ENCODE measurements at places on chromosomes 3 and 15.

DNA sequence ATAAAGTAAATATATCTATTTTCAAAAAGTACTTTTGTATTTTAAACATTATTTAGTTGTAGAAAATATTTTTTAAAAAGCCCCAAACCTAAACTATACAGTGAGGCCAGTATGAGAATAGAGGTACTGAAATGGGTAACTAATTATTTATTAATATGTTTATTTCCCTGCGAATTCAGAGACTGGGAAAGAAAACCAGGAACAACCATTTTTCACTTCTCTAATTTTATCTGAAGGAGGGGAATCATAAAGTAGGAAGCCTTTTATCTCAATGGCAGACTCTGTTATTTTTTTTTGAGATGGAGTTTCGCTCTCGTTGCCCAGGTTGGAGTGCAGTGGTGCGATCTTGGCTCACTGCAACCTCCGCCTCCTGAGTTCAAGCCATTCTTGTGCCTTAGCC is 63.6 kb upstream of the TRAK1 start:
- DNase-seq, result no peak

GRCh38 chr15:66456211-66456610 is 41.4 kb downstream of the SNAPC5 start:
- no peak for DNase-seq

- no peak for DNase-seq
Measured at GRCh38 chr3:188230962-188231361, 77.0 kb downstream of the LPP start.

GRCh38 chr3:154040283-154040682 is 80.9 kb upstream of the ARHGEF26 start:
- peak; percentile 26 for DNase-seq

DNA sequence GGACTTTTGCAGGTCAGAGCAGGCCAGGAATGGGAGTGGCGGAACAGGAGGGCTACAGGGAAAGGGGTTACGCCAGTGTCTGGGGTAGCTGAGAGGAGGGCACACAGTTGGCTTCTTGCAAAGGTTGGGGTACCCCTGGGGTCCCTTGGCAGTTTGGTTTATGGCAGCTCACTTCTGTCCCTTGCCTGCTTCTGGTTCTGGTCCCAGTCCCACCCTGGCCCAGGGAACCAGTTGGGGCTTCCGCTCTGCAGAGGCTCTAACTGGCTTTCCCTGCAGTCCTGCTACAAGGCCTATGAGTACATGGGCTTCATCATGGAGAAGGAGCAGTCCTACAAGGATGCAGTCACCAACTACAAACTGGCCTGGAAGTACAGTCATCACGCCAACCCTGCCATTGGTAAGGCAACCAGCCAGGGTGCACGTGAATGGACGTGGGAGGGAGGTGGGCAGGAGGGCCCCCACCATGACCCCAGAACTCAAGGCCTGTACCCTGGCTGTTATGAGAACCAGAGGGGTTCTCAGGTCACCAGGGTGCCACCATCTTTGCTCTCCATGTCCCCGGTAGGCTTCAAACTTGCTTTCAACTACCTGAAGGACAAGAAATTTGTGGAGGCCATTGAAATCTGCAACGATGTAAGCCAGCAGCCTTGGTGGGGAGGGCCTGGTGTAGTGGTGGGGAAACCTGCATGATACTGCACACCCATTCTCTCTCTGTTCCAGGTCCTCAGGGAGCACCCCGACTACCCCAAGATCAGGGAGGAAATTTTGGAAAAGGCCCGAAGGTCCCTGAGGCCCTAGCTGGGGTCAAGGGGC is 15.2 kb downstream of the CSRNP1 start:
- no peak for DNase-seq

GRCh38 chr3:78201091-78201490 is 1161.2 kb downstream of the ROBO2 start:
- no peak for DNase-seq

DNA sequence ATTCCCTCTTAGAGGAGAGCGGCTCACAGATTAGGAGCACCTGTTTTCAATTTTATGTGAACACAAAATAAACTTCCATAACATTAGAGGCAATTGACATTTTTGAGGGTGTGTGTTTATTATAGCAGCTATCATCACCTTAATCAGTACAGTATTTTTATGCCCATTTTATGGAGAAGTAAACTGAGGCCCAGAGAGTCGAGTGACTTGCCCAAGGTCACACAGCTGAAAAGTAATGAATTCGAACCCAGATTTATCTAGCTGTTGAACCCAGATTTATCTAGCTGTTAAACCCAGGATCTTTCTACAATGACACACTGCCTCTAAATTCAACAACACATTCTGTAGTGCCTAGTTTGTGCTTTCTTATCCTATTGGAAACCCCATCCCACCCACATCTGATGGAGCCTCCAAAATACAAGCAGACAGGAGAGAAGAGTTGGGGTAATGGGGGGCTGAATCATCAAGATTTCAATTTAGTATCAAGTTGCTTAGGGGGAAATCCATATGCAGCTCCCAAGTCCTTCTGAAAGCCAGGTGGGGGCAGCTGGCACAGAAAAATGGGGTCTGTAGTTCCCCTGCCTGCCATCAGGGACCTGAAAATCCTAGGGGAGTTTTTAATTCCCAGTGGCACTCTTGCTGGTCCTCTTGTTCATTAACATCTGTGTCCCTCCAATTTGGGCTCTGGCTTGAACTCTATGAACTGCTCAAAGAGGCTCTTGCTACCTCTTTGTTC is 50.4 kb upstream of the TRA2B start:
- no peak for DNase-seq

- no peak for DNase-seq
Measured at GRCh38 chr3:125389282-125389681, 14.2 kb upstream of the ZNF148 start.

- no peak for DNase-seq
Measured at GRCh38 chr3:38121832-38122461, 15.0 kb downstream of the ACAA1 start.

DNA sequence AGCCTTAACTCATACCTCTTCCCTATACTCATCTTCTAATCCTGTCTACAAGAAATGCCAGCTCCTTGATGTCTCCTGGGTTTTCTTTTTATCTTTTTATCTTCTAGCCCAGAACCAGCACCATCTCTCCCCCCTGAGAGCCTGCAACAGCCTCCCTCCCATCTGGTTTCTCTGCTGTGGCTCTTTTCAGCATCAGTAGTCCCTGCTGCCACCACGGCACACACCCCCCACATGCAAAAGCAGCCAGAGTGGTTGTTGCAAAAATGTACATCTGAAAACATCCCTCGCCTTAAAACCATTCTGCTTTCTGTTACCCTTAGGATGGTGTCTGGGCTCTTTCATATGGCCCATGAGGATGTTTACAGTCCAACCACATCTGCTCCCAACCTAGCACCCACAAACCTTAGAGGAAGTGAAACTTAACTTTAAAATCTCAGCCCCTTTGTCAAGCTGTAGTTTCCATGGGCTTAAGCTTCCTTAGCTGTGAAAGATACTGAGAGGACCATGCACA is 775 bp downstream of the TTC21A start:
- DNase-seq, result no peak

DNA sequence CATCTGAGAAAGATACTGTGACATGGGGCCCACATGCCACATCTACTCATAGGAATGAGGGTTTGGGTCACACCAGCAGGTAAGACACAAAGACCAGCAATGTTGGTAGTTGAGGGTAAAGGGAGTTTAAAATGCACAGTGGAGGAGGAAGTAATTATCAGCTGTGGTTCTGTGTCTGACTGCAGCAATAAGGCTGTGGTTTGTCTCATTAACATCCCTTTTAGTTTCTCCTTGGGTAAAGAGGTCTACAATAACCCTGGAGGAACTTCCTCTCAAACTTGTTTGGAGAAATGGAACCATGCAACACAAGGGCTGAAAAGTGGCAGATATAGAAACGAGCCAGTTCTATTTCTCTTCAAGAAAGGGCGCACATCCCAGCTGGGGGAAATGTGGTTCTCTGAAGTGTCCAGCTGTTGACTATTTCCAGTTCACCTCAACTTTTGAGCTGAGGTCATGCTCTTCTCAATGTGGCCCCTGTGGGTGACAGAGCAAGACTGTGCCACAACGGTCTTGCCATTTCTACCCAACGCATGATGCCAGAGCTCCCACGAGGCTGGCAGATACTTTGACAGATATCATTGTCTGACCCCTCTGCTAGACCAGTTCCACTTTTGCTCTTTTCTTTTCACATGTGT is 234.3 kb downstream of the SQOR start:
- DNase-seq, result no peak

- no peak for DNase-seq
Measured at GRCh38 chr15:43029476-43029875, 76.4 kb downstream of the UBR1 start.

DNA sequence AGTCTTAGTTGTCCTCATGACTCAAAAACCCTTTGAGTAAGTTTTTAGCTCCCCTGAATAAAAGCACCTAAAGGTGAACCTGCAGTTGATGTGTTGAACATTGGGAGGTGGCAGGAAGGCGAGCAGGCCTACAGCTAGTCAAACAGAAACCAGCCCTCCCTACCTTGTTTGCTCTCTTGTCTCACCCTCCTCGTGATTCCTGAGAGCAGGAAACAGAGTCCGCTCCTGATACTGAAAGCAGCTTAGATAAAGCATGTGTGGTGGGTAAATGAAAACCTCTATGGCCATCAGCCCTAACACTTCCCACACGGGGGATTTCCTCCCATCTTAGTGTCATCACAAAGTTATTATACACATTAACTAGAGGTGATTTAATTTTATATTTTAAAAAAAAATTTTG is 21.8 kb upstream of the CLDN18 start:
- DNase-seq, result no peak

DNA sequence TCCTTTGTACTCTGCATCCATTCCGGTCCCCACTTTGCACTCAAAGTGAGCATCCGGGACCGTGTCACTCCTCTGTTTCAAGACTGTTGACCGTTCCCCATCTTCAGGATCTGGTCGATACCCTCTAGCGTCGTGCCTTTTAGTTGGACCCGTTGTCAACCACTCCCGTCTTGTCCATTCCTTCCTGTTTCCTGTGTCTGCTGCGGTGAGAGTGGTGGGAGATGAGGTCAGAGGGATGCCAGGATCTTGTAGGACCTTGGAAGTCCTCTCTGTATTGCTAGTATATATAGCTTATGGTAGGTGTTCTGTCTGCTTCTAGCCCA is 624 bp downstream of the BRK1 start:
- DNase-seq, result peak; percentile 41

- no peak for DNase-seq
Measured at GRCh38 chr15:45551676-45552075, 29.1 kb upstream of the SLC30A4 start.
